Suppressor macrophage treated with lipopolysaccharide for 4 hours (primary cell): ENCODE measurements at places on chromosomes 2 and 18.
A peak's percentile ranks its signal among the peaks of the same experiment; 100 is the strongest.

GRCh38 chr18:60122339-60122738 lies 222.5 kb downstream of the PMAIP1 start:
- peak; percentile 2 for DNase-seq

DNA sequence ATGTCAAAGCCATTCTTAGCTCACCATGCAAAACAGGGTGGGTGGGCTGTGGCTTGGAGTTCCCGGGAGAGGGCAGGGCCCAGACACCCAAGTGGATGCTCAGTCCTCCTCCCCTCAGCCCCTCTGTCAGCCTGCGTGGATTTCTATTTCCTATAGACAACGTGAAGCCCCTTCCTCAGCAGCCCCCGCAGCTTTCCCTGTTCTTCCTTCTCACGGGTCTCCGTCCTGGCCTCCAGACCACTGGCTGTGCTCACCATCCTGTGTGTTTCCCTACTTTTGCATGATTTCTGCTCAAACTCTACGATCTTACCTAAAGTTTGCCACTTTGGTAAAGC lies 155.0 kb upstream of the PXDN start:
- no peak for DNase-seq

DNA sequence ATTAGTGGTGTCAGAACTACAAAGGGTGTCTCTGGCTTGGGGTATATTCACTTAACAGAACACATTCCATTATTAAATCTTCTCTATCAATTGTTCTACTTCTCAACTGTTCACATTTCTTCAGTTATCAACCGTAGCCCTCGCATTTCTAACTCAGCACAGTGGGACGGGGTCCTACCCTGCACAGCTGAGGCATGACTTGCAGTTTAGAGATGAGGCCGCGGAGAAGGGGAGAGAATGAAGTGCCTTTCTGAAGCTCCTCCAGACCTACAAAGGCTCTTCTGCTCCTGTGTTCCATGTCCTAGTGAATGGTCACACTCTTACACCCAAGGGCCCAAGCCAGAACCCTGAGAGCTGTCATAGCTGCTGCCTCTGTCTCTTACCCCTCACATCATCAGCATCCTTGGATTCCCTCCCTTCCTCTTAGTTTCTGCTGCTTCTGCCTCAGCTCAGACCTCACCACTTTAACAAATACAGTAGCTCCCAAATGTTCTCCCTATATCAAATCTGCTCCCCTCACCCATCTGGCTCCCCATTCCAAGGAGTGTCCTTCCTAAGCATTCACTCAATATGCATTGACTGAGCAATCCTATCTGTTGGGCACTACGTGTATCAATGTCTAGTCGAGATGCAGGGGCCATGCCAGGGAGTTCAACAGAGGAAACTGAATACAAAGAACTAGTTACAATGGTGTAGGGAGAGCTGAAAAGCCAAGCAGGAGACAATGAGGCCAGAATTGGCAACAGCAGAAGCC lies 34.3 kb upstream of the MRPL19 start:
- DNase-seq: no peak

GRCh38 chr2:219234331-219234730 lies 4.7 kb downstream of the ANKZF1 start:
- DNase-seq: no peak

DNA sequence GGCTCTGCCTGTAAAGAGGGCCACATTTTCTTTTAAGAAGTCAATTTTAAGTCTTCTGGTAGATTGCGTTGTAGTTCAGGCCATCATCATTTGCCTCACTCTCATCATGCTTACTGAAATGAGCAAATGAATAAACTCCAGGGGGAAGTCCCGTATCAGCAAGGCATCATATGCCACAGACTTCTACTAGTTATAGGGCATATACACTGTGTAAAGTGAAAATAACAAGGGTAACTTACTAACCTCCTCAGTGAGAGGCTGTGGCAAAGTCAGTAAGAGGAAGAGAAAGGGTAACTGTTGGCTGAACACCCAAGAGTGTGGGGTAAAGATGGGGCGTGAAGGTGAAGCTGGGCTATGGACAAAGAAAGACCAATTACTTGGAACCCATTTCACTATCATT lies 456.2 kb downstream of the SPAG16 start:
- no peak for DNase-seq

- no peak for DNase-seq
These were observed 15.9 kb downstream of the SERPINE2 start for GRCh38 chr2:224023188-224023587.

DNA sequence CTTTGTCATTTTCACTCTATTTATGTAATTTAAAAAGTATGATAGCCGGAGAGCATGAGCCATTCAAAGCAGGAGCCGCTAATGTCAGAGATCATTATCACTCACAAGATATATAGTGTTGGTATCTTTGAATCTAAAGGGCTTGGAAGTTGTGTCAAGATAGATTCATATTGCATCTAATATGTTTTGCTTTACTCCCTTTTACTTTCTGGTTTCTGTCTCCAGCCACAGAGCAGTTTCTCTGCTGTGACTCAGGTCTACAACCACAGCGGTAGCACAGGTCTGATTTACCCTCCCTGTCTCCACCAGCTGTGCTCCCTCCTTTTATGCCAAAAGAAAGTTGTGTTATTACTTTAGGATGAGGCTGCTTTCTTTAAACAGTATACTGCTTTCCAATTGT lies 424.0 kb downstream of the ARHGAP15 start:
- no peak for DNase-seq

GRCh38 chr2:74384051-74384450 lies 3.9 kb upstream of the DCTN1 start:
- DNase-seq: no peak

DNA sequence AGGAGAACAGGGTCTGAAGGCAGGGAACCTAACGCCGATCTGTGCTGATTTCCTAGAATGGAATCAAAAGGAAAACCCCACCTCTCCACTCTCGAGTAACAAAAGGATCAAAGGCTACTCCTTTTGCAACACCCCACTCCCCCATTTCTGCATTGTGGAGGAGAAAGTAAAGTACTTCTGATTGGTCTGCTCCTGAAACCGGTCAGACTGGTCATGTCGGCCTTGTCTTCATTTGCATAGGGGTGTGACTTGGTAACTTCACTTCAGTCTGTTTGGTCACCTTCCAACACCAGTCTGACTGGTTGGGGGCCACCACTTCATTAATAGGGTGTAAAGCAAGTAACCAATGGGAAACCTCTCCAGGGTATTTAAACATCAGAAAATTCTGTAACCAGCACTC lies 771.9 kb downstream of the ERBB4 start:
- no peak for DNase-seq

DNA sequence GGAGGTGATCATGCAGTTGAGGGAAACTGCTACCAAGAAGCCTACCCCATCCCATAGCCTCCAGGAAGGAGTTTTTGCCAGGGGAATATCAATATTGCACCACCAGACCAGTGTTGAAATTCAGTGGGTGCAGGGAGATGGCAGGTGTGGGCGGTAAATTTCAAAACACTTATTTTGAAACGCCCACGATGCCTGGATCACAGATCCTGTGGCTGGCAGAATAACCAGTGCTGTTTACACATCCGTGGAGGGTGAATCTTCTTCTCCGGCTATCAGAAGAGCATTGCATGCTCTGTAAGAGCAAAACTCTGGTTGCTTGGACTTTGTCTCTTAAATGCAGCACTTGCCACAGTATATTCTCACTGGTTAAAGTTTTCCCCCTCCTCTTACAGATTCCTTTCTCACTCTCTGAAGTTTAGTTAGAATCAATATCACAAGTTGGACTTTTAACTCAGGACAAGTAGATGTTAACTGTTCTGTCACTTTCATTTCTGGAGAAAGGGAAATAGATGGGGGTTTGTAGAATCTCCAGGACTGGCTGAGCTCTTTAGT lies 70.5 kb upstream of the ZCCHC2 start:
- peak; percentile 95 for DNase-seq

GRCh38 chr2:112692918-112693317 lies 27.9 kb upstream of the NT5DC4 start:
- DNase-seq: no peak

- no peak for DNase-seq
These were observed 109.7 kb upstream of the BZW1 start for GRCh38 chr2:200702044-200702443.

DNA sequence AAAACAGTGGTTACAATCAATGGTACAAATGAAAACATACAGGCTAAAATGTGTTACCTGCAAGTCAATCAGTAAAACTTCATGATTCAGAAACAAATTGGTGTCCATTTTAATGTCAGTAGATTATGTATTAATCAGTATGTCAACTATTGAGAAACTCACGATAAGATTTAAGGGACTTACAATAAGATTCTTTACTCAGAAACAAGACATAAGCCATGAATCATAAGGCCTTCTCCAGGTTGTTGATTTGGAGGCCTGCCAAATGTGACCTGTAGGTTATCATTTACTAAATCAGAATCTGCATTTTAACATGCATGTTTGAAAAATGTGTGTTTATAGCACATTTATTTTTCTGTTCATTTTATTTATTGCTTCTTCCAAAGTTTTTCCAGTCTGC lies 623.1 kb downstream of the CCDC85A start:
- DNase-seq: no peak

- no peak for DNase-seq
These were observed 191.5 kb downstream of the RAD51AP2 start for GRCh38 chr2:17326717-17327116.

- DNase-seq: no peak
These were observed 354.9 kb downstream of the PTPRM start for GRCh38 chr18:7921938-7922587.

GRCh38 chr2:219399716-219400478 lies 12.2 kb upstream of the DNPEP start:
- no peak for DNase-seq

- no peak for DNase-seq
These were observed 9.2 kb downstream of the SLC4A1AP start for GRCh38 chr2:27672723-27673486.

DNA sequence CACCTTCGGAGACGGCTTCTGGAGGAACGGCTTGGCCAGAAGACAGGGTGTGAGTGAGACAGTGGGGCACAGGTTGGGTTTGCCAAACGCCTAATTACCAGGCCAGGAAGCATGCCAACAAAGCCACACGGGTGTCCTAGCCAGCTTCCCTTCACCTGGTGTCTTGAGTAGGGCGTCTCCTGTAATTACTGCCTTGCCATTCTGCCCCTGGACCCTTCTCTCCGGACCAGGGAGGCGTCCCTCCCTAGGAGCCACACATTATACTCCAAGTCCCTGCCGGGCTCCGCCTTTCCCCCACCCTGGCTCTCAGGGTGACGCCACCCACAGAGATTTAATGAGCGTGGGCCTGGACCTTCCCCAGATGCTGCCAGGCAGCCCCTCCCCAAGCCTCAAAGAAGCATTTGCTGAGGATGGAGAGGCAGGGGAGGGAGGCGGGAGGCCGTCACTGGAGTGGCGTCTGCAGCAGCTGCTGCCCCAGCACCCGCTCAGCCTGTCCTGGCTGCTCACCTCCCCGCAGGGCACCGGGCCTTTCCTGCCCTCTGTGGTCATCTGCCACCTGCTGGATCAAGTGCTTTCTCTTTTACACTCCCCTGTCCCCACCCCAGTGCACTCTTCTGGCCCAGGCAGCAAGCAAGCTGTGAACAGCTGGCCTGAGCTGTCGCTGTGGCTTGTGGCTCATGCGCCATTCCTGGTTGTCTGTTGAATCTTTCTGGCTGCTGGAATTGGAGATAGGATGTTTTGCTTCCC lies 20.7 kb downstream of the FOSL2 start:
- no peak for DNase-seq

- DNase-seq: no peak
These were observed 3.2 kb downstream of the KLHL14 start for GRCh38 chr18:32769586-32770053.

DNA sequence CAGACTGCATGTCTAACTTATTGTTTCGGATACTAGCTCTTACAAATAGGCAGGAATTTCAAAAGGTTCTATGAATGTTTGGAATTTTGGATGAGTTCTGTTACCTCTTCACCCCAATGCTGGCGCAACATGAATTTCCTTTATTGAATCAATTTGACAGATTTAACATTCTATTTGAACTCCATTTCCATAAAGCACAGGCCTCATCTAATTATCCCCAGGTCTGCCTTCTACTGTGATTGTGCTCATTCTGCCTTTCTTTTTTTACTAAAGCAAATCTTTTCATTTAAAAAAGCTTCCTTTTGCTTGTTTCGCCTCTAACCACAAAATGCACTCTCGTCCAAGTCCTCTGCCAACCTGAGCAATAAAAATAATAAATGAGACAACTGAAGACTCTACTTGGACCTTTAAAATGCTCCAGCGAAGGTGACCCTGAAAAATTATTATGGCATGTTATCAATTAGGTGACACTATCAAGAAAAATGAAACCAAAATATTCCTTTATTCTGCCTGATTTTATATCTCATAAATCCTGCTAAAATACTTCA lies 922.9 kb upstream of the FSHR start:
- no peak for DNase-seq

DNA sequence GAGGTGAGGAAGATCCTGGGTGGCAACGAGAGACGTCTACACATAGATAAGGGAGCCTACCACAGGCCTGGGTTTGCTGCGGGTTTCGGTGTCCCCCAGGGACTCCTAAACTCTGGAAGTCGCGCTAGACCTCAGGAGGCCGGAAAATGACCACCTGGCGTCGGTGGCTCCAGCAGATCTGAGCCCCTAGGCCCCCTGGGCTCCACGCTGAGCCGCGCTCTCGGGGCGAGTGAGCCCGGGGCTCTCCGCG lies 987 bp upstream of the DLX1 start:
- no peak for DNase-seq

- DNase-seq: no peak
These were observed 28.0 kb upstream of the PSME4 start for GRCh38 chr2:53998834-53999233.

DNA sequence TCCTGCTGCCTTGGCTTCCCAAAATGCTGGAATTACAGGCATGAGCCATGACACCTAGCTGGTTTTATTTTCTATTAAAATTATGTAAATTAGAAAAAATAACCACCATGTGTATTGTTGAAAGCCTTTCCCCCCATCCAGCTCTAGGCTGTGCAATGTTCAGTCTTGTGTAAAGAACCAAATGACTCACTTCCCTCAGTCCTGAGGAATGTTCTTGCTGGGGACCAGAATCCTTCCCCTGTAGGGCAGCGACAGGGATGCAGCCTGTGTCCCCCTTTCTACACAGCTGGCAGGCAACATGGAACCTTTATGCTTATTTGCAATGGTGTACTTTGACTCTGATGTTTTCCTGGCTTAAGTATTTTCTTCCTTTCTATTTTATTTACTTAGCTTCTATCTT lies 29.4 kb downstream of the AOX1 start:
- DNase-seq: peak; percentile 62

- no peak for DNase-seq
These were observed 13.5 kb upstream of the DSG2 start for GRCh38 chr18:31484461-31484860.

DNA sequence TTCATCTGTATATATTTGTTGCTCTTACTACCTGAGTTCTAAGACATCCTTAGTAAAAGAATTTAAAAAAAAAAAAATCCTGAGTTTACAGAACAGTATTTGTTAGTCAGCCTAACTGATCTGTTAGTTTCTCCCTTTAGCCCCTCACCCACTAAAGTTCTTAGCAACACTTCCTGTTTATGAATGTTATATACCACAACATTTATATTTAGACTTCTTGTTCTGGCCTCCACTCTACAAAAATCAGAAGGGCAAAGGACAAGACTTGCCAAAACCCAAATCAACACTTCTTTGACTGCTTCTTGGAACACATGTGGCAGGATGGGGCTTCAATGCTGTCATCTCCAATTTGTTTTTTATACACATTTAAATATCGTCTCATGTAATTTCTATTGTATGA lies 71.1 kb downstream of the MGAT5 start:
- peak; percentile 28 for DNase-seq
